ENCODE measurements at places on chromosomes 4 and X.

DNA sequence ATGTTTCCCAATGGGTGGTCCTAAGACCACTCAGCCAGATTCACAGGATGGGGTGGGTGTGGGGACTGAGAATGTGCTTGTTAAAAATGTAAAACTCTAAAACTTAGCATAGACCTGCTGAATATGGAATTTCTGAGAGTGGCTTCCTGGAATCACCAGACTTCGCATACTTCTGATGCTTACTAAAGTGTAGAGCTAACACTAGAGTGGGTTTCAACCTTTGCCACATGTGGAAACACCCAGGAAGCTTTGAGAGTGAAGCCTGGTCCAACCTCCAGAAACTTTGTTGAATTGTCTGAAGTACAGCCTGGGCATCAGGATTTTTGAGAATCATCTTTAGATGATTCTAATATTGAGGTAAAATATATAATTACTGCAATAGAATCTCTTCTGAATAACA is 167.8 kb upstream of the EDNRA start:
- no peak for DNase-seq

- DNase-seq, result no peak
These were observed 61.6 kb upstream of the PRPS1 start for GRCh38 chrX:107566604-107567262.

GRCh38 chr4:169084954-169085353 is 74.9 kb upstream of the CBR4 start:
- DNase-seq, result no peak

DNA sequence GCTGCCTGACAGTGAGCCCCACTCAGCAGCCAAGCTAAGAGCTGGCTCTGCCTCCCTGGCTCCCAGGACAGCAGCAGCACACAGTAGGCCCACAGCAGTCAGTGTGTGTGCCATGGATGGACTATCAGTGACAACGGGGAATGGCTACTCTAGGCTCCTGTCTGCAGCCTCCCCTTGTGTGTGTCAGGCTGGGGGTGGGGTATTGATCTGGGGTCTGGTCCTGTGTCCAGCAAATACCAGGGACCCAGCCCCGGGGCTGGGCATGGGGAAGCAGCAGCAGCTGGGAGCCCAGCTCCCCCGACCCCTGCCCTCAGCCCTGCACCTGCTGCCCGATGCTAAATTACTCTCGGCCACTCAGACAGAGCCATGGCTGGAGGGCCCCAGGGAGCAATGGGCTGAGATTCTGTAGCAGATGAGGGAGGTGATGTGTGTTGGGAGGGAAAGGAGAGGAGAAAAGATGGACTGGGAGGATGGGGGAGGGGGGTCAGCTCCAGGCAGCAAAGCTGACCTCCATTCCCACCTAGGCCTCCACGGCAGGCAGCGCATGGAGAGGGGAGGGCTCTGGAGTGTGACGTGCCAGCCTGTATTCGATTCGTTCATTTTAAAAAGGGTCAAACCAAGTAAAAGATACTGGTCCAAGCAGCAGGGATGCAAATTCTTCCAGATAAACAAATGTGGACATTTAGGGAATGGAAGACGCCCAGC is 61.3 kb upstream of the CRMP1 start:
- DNase-seq, result no peak

- no peak for DNase-seq
These were observed 87.5 kb downstream of the PPP3CA start for GRCh38 chr4:101259876-101260275.

- no peak for DNase-seq
These were observed 978.1 kb downstream of the C4orf33 start for GRCh38 chr4:130074096-130074495.

- DNase-seq, result no peak
These were observed 163.7 kb upstream of the SPANXC start for GRCh38 chrX:141405853-141406492.
